ENCODE measurements at places on chromosomes 11 and 22. TPM values are rescaled to one million over a fixed set of nuclear protein-coding genes. Genes with fewer than 3 reads are reported as not detected.

Gene ANKRD42
- 4.1 TPM for total RNA-seq

Gene SLC35F2
- 4.3 TPM for total RNA-seq

Gene UCP3
- total RNA-seq = 0.84 TPM

Gene B4GALNT4
- total RNA-seq = 4.8 TPM

Gene BCO2
- total RNA-seq = 3.2 TPM

Gene DUSP8
- total RNA-seq = 7.4 TPM

Gene IL17RA
- total RNA-seq = 6.8 TPM

Gene PRRG4
- total RNA-seq = 1.8 TPM

Gene CD3G
- total RNA-seq = 0.50 TPM

Gene ESAM
- total RNA-seq = 10.0 TPM

Gene BEST1
- total RNA-seq = 0.51 TPM

Gene STK33
- 11.4 TPM for total RNA-seq

Gene SMIM35
- not detected for total RNA-seq

Gene MRPL21
- total RNA-seq = 26.5 TPM

Gene TIMM10
- 12.2 TPM for total RNA-seq

Gene SAA4
- total RNA-seq = not detected

Gene RASL10A
- 0.57 TPM for total RNA-seq

Gene FADS2
- 1.7 TPM for total RNA-seq

Gene DBX1
- not detected for total RNA-seq

Gene IGSF22
- total RNA-seq = 0.61 TPM

Gene VEGFB
- 54.1 TPM for total RNA-seq

Gene EFCAB6
- 3.3 TPM for total RNA-seq

Gene RASSF10
- 0.41 TPM for total RNA-seq

Gene ARFGAP3
- 75.3 TPM for total RNA-seq

Gene PDXP
- total RNA-seq = 5.0 TPM

Gene CECR2
- total RNA-seq = 3.7 TPM
